ENCODE measurements at places on chromosomes 1 and 21. TPM values are rescaled to one million over a fixed set of nuclear protein-coding genes. Genes with fewer than 3 reads are reported as not detected.

Gene LMX1A
- 0.04 TPM for polyA plus RNA-seq

Gene NR0B2
- polyA plus RNA-seq = 1.2 TPM

Gene TENT5C
- polyA plus RNA-seq = 3.6 TPM

DNA sequence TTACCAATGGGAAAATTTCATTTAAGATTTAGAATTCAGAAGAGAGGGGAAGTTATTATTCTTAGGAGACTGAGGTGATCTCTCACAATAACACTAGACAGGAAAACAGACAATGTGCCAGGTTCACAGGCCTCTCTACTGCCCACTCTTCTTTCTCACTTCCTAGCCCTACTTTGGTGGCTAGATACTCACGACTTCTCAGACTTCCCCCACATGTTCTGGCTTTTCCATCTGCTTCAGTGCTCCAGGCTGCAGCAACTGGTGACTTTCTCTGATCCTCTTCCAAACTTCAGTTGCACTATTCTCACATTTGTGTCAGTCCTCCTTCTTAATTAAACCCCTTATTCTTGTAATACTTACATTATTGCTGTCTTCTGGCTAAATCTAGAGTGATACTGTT, 208.7 kb upstream of the KCTD3 start:
- DNase-seq = no peak

Gene ANGPTL3
- 5.4 TPM for polyA plus RNA-seq

Gene C8A
- not detected for polyA plus RNA-seq
